ENCODE measurements at places on chromosomes 13 and 19.

GRCh38 chr13:94640721-94641120 is 39.1 kb downstream of the GPR180 start:
- no peak for DNase-seq
- H3K27me3 ChIP-seq, result no peaks in the 10 kb centered on the region
- no peaks in the 10 kb centered on the region for H3K36me3 ChIP-seq
- H3K27ac ChIP-seq, result no peak overlapping the region
- no peak overlapping the region for H3K4me3 ChIP-seq

DNA sequence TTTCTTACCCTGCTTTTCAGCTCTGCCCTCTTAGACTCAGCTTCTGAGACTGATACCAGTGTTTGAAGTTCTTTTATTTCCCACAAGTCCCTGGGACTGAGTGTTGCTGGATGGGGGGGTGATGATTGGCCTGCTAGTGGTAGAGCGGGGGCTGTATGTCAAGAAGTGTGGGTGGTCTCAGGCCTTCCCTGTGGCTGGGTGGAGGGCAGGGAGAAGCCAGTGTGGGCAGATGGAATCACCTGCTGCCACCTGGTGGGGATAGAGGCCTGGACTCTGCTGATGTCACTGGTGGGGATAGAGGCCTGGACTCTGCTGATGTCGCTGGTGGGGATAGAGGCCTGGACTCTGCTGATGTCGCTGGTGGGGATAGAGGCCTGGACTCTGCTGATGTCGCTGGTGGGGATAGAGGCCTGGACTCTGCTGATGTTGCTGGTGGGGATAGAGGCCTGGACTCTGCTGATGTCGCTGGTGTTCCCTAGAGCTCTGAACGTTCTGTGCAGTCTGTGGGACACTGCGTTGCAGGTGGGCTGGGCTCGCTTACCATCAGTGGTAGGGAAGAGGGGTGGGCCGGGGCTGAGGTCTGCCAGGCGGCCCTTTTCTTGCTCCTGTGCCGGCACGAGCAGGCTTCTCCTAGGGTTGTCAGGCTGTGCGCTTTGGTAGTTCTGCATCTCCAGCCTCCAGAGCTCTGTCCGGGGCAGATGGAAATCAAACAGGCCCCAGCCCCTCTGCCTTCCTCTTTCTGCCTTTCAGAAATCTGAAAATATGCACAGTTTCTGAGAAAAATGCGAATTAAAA is 101.3 kb downstream of the ARHGEF7 start:
- H3K4me1 ChIP-seq, result peaks cover 44% of the 10 kb centered on the region
- peak overlapping the region; percentile 75 for H3K27ac ChIP-seq
- no peak overlapping the region for H3K4me3 ChIP-seq
- H3K36me3 ChIP-seq, result no peaks in the 10 kb centered on the region

- H3K27me3 ChIP-seq, result no peaks in the 10 kb centered on the region
- H3K4me1 ChIP-seq, result no peaks in the 10 kb centered on the region
- no peaks in the 10 kb centered on the region for H3K36me3 ChIP-seq
- H3K4me3 ChIP-seq, result no peak overlapping the region
Measured at GRCh38 chr13:34738254-34738992, 203.6 kb upstream of the NBEA start.

- no peak overlapping the region for H3K4me3 ChIP-seq
Measured at GRCh38 chr19:11447347-11448262, 12.2 kb downstream of the PRKCSH start.

DNA sequence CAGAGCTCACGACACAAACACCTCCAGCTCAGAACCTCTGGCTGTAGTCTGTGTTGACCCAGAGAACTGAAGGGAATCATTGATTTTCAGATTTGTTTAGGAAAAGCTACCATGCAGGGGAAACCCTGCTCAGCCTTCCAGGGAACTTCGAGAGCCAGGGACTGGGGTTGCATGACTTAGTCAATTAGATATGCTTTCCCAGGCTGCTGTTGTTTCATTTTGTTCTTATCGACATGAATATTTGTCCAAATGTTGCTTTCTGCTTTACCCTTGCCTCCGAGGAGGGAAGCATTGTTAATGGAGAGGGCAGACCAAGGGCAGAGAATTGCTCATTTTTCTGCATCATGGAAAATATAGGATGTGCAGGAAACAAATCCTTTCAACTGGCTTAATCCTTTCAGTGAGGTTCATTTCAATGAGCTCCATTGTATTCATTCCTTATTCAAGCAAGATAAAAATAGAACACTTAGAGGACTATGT is 82.5 kb downstream of the KLF5 start:
- H3K36me3 ChIP-seq, result peaks cover 3% of the 10 kb centered on the region
- H3K27me3 ChIP-seq, result peaks cover 27% of the 10 kb centered on the region
- H3K4me3 ChIP-seq, result no peak overlapping the region
- DNase-seq, result no peak
- H3K27ac ChIP-seq, result no peak overlapping the region

- H3K36me3 ChIP-seq, result peaks cover 7% of the 10 kb centered on the region
- H3K4me1 ChIP-seq, result peaks cover 7% of the 10 kb centered on the region
Measured at GRCh38 chr13:95251641-95252040, 49.6 kb downstream of the ABCC4 start.

GRCh38 chr19:35140962-35141836 is 1.9 kb upstream of the FXYD7 start:
- H3K4me3 ChIP-seq, result peak overlapping the region; percentile 86
- peaks cover 30% of the 10 kb centered on the region for H3K4me1 ChIP-seq
- no peaks in the 10 kb centered on the region for H3K36me3 ChIP-seq
- peak; percentile 96 for DNase-seq

DNA sequence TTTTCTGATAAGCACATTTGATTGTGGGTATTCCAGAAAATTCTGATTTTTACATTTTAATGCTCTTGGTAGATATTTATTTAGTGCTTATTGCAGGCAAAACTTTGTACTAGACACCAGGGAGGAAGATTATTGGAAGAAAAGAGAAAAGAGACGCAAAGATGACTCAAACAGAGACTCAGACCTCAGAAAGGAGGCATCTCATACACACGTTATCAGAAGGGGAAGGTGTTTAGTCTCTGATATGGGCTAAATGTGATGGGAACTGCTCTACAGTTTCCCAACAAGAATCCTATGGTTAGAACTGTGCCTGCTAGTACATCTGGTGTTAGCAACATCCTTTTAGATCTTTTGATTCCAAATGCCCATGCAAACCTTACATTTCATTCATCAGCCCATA is 245.6 kb downstream of the KLF5 start:
- H3K27ac ChIP-seq, result no peak overlapping the region
- no peaks in the 10 kb centered on the region for H3K36me3 ChIP-seq

GRCh38 chr19:18683958-18684641 is 620 bp downstream of the CRTC1 start:
- peak overlapping the region; percentile 93 for H3K4me3 ChIP-seq
- H3K4me1 ChIP-seq, result peaks cover 13% of the 10 kb centered on the region
- H3K36me3 ChIP-seq, result no peaks in the 10 kb centered on the region
- peak overlapping the region; percentile 4 for H3K27ac ChIP-seq
- no peaks in the 10 kb centered on the region for H3K27me3 ChIP-seq

GRCh38 chr13:102675115-102675514 is 19.7 kb downstream of the METTL21C start:
- H3K4me3 ChIP-seq, result no peak overlapping the region
- H3K36me3 ChIP-seq, result peaks cover 7% of the 10 kb centered on the region
- peaks cover 6% of the 10 kb centered on the region for H3K4me1 ChIP-seq
- H3K27ac ChIP-seq, result peak overlapping the region; percentile 51
- H3K27me3 ChIP-seq, result no peaks in the 10 kb centered on the region

GRCh38 chr19:17687141-17687856 is 855 bp downstream of the UNC13A start:
- H3K4me3 ChIP-seq, result peak overlapping the region; percentile 33
- no peak for DNase-seq
- H3K36me3 ChIP-seq, result peaks cover 6% of the 10 kb centered on the region

DNA sequence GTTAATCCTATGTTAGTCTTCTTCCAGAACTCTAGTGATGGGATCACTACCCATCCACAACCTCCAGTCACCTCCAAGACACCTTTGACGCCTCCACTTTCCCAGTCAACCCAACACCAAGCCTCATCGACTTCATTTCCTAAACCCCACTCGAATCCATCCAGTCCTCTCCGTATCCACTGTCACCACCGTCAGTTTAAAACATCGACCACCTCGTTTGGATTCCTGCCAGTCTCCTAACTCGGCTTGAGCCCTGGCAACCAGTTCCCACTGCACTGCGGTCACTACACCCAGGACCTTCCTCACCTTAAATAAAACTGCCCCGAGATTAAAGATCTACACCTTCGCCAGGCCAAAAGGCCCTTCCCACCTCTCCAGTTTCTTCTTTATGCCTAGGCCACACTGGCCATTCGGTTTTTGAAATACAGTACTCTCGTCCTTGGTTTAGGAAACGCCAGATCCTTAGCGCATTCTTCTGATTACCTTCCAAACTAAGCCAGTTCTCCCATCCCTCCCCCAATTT is 1.2 kb downstream of the MTIF3 start:
- no peaks in the 10 kb centered on the region for H3K27me3 ChIP-seq
- H3K27ac ChIP-seq, result peak overlapping the region; percentile 96
- peaks cover 45% of the 10 kb centered on the region for H3K4me1 ChIP-seq
- no peaks in the 10 kb centered on the region for H3K36me3 ChIP-seq
- no peak for DNase-seq

DNA sequence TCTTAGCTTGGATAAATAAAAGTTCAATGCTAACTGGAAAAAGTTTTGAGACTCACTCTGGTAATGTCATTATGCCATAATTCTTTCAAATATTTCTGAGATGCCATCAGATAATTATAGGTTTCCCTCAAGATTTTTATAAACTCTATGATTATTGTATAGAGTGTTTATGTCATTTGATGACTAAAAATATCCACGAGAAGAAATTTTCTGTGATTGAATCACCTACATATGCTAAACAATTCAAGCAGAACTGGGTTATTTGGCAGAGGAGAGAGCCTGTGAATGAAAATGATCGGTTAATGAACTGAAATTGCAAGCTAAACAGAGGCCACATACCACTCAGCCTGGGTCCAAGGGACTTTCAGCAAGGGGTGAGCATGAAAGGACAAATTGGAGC is 92.6 kb upstream of the TSC22D1 start:
- no peak overlapping the region for H3K4me3 ChIP-seq
- H3K27ac ChIP-seq, result no peak overlapping the region
- peaks cover 2% of the 10 kb centered on the region for H3K27me3 ChIP-seq
- H3K4me1 ChIP-seq, result no peaks in the 10 kb centered on the region
